ENCODE measurements at places on chromosomes 16 and 17.

- DNase-seq, result no peak
Observed at GRCh38 chr17:64216338-64217248, 46.5 kb downstream of the TEX2 start.

DNA sequence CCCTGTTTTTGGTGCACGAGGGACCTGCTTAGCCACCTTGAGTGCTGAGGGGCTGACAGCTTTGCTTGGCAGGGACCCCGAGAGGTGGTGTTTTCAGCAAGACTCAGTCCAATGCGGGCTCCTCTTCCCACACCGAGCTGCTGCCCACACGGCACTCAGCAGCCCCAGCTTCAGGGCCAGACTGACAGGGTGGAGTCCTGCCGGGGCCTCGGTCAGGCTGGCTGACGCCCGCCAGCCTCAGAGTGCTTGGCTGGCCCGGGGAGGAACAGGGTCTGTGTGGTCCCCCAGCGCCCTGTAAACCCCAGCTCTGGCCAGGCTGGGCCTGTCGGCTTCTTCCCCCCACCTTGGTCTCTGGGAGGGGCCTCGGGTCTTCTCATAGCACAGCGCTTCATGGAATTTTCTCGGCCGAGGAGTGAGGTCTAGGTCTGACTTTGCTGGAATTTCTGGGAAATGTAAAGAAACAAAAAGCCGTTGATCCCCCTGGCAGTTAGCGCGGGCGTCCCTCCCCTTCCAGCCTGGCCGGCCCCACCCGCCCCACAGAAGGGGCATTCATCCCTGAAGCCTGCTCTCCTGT is 2.6 kb downstream of the SOX8 start:
- DNase-seq, result no peak

DNA sequence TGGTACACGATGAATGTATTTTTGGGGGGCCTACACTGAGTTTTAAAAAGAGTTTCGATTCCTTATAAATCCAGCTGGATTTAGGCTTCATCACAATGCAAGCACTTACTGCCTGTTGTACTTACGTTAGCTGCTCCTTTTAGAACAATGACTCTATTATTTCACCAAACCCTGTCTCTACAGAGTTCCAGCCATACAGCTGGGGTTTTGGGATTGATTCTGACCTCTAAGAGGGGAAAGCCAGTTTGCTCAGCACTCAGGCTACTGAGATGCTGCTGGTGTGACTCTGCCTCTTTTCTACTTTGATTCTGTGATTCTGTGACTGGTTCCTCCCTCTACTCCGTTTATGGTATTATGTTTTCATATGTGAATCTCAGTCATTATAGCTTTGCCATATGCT is 329.7 kb downstream of the ABCC12 start:
- DNase-seq, result no peak

DNA sequence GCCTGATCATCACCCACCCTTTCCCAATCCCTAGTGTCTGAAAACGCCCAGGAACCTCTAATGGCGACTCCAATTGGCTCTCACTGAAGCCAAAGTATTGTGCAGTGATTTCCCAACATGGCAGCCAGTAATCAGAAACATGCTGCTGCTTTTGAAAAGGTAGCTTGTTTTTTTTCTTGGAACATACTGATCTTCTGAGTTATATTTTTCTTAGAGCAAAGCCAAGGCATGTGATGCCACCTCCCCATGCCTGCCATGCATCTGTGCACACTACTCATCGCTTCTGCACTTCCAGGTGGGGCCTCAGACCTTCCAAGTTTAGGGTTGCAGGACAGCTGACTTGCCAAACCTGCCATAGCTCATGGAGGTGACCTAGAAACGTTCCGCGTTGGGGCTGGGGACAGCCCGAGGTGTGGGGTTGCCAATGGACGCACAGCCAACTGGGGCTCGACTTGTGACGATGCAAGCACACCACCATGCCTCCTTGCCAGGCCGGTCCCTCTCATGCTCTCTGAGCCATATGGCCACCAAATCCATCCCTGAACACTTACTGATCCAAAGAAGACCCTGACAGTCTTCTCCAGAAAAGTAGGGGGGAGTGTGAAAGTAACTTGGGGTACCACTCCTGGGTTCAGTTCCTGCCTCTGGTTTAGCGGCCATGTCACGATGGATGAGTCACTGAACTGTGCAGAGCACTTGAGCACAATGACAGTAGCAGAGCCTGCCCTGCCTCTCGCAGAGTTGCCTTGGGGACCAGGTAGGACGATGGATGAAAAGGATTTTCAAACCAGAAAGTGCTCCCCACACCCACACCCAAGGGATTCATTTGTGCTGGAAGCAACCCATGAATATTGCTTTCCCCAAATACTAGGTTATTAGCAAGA is 155.7 kb downstream of the CCDC182 start:
- DNase-seq, result no peak

- DNase-seq, result peak; percentile 44
Observed at GRCh38 chr17:81086789-81087551, 52.0 kb downstream of the BAIAP2 start.

DNA sequence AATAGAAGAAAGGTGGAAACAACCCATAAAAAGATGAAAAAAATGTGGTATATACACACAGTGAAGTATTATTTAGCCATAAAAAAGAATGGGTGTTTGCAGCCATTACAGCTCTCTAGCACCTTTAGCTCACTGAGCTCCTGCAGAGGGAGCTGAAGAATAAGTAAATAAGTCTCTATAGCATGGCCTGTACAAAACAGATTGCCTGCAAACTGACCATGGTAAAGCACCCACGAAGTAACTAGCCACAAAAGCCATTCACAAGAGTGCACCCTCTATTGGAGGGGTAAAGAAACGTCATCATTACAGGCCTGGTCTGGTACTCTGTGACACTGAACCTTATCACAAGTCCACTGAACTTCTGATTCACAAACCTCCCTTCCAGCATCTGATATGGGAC is 76.3 kb downstream of the USP32 start:
- no peak for DNase-seq

DNA sequence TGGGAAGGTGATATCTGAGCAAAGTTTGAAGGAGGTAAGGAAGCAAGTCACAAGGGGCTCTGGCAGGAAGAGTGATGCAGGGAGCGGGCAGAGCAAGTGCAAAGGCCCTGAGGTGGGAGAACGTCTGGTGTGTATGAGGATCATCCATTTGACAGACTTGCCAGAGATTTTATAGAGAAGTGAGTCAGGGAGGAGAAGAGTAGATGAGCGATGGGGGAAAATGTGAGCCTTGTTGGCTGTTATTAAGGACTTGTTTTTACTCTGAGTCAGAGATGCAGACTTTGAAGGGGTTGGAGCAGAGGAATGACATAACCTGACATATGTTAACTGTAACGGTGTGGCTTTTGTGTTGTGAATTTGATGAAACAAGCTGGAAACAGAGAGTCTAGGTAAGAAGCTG is 3.5 kb upstream of the CLEC10A start:
- DNase-seq, result no peak

- no peak for DNase-seq
Observed at GRCh38 chr17:62986549-62986948, 20.5 kb downstream of the TANC2 start.

GRCh38 chr16:27174798-27175197 is 28.5 kb upstream of the KDM8 start:
- peak; percentile 56 for DNase-seq

- no peak for DNase-seq
Observed at GRCh38 chr16:27410761-27411160, 8.8 kb downstream of the IL21R start.

DNA sequence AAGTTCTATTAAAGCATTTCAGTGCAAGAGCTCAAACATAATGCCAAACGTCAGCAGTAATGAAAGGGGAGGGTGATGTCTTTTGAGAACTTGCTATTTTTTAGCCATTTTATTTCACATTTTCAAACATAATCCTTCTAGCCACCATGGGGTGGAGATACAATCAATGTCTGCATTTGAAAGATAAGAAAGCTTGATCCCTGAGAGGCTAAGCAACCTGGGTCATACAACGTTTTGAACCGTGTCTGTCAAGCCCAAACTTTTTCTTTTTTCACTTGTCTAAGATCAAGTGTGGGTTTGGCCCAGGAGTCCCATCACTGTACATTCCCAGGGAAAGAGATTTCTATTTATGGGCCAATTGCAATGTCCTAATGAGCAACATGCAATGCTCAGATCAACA is 331.1 kb downstream of the SLC39A11 start:
- DNase-seq, result no peak

DNA sequence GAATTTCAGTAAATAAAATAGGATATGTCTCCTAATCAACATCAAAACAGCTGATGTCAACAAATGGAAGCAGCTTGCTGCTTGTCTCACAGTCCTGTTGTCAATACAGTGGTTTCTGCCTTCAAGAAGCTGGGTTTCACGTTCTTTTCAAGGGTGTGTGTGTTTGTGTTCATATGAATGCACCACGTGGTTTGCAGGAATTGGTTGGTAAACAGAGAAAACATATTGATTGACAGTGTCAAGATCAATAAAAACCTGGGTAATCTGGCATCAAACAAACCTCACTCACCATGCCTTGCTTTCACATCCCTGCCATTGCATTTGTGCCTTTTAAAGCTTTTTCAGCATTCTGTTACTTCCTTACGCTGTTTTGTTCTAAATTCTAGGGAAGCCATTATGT is 585.7 kb upstream of the CA10 start:
- DNase-seq, result no peak

DNA sequence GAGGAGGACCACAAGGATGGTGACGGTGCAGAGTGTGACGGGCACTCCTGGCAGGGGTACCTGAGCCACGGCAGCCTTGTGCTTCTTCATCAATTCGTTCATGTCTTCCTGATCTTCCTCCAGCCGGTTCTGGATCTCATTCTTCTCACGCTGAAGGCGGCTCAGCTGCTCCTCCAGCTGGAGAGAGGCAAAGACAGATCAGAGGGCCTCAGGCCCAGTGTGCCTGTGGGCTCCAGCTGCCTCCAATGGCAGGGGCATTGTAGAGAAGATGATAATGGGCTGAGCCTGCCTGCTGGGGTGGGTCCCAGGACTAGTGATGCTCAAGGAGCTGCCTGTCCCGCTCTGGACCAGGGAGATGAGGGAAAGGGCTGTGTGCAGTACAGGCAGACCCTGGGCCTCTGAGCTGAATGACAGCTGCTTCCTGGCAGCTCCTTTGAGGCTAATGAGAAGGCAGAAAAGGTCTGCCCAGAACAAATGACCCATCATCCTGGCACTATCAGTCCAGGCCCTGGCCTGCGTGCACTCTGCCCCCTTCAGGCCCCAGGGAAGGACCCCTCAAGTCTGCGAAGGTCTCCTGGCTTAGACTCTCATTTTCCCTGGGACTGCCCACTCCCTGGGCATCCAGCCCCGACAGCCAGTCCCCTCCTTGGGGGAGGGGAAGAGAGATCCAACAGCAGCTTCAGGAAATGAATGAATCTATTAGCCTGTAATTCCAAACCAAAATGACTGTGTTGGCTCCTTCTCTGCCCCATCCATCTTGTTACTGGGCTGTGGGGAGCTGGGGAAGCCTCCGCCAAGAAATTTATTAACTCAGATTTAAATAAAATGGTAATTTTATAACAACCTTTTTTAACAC is 48.0 kb downstream of the PIPOX start:
- DNase-seq, result no peak

DNA sequence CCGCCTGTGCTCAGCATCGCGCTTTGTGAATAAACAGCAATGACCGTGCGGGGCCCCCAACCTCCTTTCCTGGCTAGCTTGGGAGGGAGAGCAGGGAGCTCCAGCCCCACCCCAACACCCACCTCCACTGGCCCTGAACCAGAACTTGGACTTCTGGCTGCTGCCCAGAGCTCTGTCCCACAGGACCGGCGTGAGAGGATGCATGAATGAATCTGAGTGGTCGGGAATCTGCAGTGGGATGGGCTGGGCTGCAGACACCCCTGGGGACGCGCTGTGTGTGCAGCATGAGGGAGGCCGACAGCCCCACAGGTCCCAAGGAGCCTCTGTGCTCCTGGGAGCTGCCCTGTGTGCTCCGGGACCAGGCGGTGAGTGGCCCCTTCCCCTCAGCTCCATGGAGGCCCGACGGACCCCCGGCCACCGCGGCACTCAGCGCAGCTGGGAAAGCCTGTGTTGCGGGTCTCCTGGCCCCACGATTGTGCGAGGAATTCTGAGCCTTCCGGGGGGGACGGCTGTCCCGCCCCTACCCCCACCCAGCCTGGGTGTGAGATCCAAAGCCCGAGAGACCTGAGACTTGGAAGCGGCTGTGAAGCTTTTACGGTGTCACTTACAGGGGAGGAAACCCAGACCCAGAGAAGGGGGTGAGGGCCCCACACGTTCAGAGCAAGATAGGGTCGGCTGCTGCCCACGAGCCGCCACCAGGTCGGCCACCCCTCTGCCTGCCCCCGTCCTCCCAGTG is 5.4 kb downstream of the PIEZO1 start:
- DNase-seq, result no peak

- DNase-seq, result no peak
Observed at GRCh38 chr16:47363761-47364160, 97.1 kb downstream of the ITFG1 start.

GRCh38 chr16:81405702-81406113 is 38.9 kb upstream of the CMIP start:
- no peak for DNase-seq

- DNase-seq, result no peak
Observed at GRCh38 chr17:3815925-3816324, 14.9 kb upstream of the ITGAE start.

All from Jurkat, Clone E6-1 (cell line).